Uterus (tissue), 4 donors: ENCODE measurements at places on chromosomes 16 and 17. TPM values are rescaled to one million over a fixed set of nuclear protein-coding genes. Genes with fewer than 3 reads are reported as not detected.

GRCh38 chr17:42431758-42432161 lies 8.7 kb upstream of the CAVIN1 start:
- H3K27ac ChIP-seq, result no peak overlapping the region
- H3K27me3 ChIP-seq, result no peaks in the 10 kb centered on the region
- H3K4me1 ChIP-seq, result no peaks in the 10 kb centered on the region
- no peaks in the 10 kb centered on the region for H3K36me3 ChIP-seq
- no peak overlapping the region for H3K4me3 ChIP-seq

DNA sequence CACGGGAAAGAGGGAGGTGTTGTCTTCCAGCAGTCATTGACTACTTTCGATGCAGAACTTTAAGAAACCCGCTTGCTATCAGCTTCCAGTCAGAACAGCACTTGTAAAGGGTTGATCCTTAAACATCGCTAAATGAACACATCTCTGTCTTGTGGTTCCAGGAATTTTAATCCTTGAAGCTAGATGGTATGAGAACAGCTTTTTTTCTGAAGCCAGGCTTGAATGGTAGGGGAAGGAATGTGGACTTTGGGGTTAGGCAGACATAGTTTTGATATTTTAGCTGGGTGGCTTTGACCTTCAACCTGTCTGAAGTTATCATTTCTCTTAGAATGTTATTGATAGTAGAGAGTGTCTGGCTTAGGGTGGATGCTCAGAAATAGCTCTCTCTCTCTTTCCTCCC lies 81.1 kb downstream of the RGS9 start:
- no peak overlapping the region for H3K4me3 ChIP-seq
- H3K36me3 ChIP-seq, result no peaks in the 10 kb centered on the region
- no peaks in the 10 kb centered on the region for H3K4me1 ChIP-seq
- H3K27ac ChIP-seq, result no peak overlapping the region
- no peak for DNase-seq

DNA sequence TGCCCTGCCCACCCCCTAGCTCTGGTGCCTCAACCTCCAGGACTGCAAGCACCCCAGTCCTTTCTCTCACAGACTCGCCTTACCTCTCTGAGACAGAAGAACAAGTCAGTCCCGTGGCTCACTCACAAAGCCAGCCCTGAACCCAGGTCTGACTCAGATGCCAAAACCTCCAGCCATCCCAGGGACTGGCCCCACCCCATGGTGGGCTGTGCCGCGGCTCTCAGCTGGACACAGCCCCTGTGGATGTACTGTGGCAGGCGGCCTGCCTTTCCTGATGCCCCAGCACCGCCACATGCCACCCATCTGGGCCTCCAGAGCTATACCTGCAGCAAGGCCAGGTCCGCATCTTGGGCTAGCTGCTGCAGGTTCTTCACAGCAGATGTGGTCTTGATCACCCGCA lies 19.8 kb downstream of the MPG start:
- no peaks in the 10 kb centered on the region for H3K27me3 ChIP-seq
- H3K36me3 ChIP-seq, result no peaks in the 10 kb centered on the region
- DNase-seq, result no peak
- H3K27ac ChIP-seq, result no peak overlapping the region
- peaks cover 11% of the 10 kb centered on the region for H3K4me1 ChIP-seq

- H3K36me3 ChIP-seq, result no peaks in the 10 kb centered on the region
- no peaks in the 10 kb centered on the region for H3K4me1 ChIP-seq
- no peak overlapping the region for H3K27ac ChIP-seq
- H3K27me3 ChIP-seq, result no peaks in the 10 kb centered on the region
Measured at GRCh38 chr17:49382556-49382955, 20.5 kb upstream of the ZNF652 start.

- H3K27me3 ChIP-seq, result no peaks in the 10 kb centered on the region
- no peaks in the 10 kb centered on the region for H3K4me1 ChIP-seq
Measured at GRCh38 chr17:33766721-33767120, 473.6 kb upstream of the ASIC2 start.

NUP93 gene
- total RNA-seq, result 45.3 TPM

KRT33B gene
- not detected for total RNA-seq
